ENCODE measurements at places on chromosomes 2 and 18.

DNA sequence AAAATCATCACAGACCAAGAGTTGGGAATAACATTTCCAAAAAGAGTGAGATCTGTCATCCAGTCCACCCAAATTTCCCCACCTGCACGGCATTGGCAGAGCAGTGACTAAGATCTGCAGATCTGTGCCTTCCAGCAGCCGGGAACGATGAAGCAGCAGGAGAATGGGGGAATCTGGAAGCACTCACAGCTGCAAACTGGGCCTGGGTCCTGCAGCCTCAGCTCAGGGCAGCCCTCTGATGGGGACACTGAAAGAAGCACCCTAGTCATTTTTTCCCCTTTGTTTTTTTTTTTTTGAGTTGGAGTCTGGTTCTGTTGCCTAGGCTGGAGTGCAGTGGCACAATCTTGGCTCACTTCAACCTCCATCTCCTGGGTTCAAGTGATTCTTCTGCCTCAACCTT, 4.4 kb upstream of the SAG start:
- no peak for DNase-seq

GRCh38 chr18:8705238-8705960, at the start of gene MTCL1:
Gene MTCL1, plus strand, starts transcription at chr18:8705556. Its CDS starts 105 bp downstream, at chr18:8705661.
- DNase-seq = no peak

DNA sequence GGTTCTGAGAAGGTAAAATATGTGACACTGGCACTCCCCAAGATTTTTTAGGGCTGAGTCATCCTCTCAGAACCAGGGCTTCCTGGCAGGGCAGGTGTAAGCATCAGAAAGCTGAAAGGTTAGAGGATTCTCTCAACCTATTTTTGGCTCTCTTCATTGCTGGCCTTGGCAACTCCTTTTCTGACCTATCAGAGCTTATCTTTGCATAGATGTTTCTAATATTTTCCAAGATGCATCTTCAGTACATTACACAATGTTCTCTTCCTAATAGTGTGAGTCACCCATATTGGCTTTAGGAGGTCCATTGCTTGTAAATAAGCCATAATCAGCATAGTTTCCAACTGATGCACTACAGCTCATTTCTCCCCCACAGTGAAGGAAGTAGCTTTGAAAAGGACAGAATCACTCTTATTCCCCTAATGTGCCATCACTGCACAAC, 2008.4 kb upstream of the PIK3C3 start:
- no peak for DNase-seq

DNA sequence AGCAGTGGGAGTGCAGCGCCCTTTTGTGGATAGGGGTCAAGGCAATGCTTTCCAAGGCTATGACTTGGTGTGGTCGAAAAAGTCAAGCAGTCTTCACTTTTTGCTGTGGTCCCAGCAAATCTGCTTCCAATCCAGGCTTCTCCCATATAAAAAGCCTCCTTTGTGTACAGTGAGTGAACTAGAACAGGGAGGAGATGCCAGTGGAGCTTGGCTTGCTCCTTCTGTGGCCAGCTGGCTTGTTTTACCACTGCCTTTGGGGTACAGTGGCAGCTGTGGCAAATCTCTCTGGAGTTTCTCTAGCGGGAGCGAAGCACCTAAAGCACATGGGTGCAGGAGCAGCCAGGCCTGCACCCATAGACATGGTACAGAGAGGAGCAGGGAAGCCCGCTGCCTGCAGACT, 103.5 kb downstream of the MSH2 start:
- DNase-seq = no peak

DNA sequence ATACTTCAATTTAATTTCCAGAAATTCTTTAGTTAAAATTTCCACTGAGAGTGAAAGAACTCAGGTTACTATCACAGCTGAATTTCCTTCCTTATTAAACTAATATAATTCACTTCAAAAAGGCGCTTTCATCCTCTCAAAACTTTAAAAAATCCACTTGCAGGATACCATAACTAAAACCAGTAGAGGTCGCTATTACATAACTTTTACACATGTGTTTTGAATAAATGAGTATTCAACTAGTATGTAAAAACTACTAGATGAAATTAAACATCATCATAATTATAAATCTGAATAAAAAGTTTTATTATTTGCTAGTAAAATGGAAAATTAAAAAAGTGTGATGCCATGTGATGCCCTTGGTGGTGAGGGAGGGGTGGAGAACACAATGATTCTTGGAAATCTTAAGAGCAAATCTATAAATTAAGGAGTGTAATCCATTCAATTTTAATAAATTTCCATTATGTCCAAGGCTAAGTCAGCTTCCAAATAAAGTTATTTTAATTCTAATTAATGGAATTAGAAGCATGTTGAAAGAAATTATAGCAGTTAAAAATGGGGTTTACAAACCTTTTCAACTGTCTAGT, 61.4 kb downstream of the SOS1 start:
- no peak for DNase-seq

DNA sequence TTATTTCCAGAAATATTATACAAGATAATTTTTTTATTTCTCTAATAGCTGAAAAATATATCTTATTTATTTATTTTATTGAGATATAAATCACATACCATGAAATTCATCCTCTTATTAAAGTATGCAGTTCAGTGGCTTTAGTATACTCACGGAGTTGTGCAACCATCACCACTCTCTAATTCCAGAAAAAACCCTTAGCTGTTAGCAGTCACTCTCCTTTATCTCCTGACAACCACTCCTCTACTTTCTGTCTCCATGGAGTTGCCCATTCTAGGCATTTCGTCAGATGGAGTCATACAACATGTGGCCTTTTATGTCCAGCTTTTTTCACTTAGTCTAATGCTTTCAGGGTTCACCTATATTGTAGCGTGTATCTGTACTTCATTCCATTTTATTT, 66.5 kb downstream of the TCF7L1 start:
- no peak for DNase-seq

Measured in effector memory CD4-positive, alpha-beta T cell (primary cell).